Neuronal stem cell (in vitro differentiated cells): ENCODE measurements at places on chromosomes 1 and 21.

GRCh38 chr1:39109644-39110043, 83.5 kb downstream of the NDUFS5 start:
- DNase-seq = no peak

GRCh38 chr1:53541761-53542550, 82.8 kb downstream of the DMRTB1 start:
- DNase-seq = no peak

GRCh38 chr1:34899906-34900305, 29.5 kb downstream of the DLGAP3 start:
- DNase-seq = no peak

DNA sequence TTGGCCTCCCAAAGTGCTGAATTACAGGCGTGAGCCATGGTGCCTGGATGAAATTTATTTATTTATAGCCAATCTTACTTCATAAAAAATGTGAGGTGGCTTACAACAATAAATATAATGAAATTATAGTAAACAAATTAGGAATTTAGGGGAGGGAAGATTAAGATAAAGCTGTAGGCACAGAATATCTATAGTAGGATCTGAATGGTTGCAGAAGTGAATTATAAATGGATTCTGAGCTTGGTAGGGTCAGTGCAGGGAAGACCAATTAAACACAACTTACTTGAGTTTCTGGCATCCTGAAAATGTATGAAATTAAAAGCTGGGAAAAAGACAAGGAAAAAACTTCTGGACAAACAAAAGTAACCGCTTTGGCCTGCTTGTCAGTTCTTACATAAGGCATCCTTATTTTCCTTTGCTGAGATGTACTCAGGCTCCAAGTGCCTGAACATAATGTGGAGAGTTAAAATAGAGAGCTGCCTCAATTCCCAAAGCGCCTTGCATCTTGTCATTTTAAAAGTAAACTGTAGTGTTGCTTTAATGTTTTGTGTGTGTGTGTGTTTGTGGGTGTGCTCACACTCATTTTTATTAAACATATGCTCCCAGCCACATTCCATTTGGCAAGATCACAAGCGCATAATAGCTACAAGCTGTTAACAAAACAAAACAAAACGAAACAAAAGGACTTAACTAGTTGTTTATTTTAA, 247.3 kb downstream of the S1PR1 start:
- DNase-seq = no peak

GRCh38 chr1:25063591-25064416, 133.7 kb upstream of the RUNX3 start:
- DNase-seq = no peak

GRCh38 chr1:94316836-94317789, 79.7 kb upstream of the ARHGAP29 start:
- DNase-seq = no peak

DNA sequence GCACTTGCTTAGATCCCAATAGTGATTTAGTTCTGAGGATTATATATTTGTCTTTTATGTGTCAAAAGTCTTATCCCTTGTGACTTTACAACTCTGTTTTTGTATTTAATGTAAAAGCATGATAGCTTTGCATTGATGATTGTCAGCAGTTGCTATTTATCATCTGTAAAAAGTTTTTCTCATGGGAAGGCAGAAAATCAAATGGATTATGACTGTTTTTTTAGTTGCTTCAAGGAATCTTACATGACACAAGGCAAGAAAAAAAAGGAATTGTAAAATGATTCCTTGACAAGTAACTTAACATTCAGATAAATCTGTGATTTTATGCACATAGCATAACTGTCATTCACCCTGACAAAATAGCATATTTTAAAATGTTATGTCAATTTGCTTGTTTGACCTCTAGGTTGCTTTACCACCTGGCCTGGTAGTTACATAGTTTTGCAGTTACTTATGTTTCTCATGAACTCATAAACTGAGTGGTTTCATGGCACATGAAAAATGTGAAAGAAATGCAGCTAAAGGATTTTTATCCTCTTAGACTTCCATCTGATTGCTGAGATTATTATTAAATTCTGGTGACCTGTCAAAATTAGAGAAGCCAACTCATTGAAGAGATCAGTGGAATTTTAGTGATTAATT, 622.6 kb downstream of the ADGRL2 start:
- DNase-seq = no peak

DNA sequence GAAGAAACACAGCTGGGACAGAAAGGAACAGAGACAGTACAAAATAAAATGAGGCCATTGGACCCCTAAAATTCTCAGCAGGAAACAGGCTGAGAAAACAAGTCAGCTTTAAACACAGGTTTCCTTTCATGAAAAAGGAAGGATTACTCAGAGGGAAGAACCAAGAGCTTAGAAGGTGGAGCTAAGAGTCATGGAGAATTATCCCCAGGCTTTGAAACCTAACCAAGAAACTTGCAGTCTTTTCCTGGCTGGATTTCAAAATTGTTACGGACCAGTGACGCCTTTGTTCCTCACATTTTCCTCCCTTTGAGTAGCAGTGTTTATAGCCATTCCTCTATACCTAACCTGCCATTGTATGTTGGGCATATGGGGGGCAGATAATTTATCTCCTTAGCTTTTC, 8.8 kb downstream of the HMGB4 start:
- DNase-seq = peak; percentile 17

DNA sequence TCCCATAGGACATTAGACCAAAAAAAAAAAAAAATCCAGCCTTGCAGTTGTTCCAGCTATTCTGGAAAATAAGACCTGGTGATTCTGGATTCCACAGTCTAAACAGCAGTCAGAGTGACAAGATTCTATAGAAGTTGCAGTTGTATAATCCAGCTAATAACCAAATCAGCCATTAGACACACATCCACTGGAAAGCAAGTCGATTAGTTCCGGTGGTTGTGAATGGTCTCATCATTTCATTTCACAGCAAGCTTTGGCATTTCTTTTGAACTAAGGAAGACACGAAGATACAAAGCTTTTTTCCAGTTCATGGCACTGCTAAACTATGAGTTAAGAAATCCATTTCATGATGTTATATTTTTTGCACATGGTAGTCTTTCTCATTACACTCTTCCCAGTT, 54.4 kb upstream of the FAM89A start:
- DNase-seq = no peak

DNA sequence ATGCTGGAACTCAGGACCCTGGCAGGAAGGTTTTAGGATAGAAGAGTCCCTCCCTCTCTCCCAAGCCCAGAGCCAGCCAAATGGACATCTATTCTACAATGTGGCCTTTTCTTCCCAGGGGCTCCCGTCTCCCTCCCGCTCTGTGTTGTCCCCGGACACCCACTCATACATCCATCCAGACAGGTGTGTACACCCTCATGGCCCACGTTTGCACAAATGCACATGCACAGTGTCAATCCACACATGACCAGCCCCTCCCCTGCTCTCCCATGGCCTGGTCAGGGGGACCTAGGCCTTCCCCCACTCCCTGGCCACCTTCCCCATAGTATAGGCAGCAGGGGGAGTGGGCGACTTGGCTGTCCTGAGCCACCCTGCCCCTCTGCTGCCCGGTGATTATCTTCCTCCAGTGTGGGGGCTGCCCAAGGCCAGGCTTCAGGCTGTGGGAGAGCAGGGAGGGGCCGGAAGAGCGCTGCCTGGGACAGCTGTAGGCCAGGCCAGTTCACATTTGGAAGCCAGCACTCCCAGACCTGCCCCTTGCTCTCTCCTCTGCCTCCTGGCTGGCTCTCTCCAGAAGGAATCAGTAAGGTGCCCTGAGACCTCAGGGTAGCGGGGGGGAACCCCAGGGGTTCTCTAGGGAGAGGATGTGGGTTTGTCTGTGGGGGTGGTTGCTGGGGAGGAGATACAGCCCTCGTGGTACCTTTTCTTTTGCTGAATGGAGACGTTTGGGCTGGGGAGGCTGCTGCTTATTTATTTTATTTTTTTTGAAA, 4.1 kb upstream of the PTPN7 start:
- DNase-seq = no peak

- DNase-seq = no peak
Observed at GRCh38 chr1:108053270-108054013, 88.5 kb upstream of the VAV3 start.

DNA sequence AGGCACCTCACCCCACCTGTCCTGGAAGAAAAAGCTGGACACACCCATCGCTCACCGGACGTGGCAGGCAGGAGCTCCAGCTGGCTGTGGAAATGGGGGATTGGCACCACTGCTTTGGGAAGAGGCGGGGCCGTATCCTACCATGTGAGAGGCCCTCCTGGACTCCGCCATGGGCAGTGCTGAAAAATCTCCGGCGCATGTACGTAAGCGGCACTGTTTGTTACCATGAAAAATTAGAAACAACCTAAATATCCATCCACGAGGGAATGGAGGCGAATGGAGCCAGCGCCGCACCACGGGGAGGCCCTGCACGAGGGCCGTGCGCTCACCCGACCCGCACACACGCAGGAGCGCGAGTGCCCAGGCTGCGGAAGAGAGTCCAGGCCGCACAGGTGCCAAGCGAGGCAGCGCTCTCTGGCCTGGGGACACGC, 3.1 kb downstream of the KRTAP10-8 start:
- DNase-seq = no peak

- no peak for DNase-seq
Observed at GRCh38 chr1:25744140-25744581, 55.8 kb upstream of the SELENON start.
